ENCODE measurements at places on chromosomes 3 and 15. TPM values are rescaled to one million over a fixed set of nuclear protein-coding genes. Genes with fewer than 3 reads are reported as not detected.

- ATAC-seq: no peak
Observed at GRCh38 chr3:30346933-30347320, 259.5 kb upstream of the TGFBR2 start.

DNA sequence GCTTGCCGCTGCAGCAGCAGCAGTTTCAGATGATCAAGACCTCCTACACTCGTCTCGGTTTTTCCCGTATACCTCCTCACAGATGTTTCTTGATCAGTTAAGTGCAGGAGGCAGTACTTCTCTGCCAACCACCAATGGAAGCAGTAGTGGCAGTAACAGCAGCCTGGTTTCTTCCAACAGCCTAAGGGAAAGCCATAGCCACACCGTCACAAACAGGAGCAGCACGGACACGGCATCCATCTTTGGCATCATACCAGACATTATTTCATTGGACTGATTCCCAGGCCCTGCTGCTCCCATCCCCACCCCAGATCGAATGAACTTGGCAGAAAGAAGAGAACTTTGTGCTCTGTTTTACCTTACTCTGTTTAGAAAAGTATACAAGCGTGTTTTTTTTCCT is 17.6 kb downstream of the CALML4 start:
- peak; percentile 56 for ATAC-seq

DNA sequence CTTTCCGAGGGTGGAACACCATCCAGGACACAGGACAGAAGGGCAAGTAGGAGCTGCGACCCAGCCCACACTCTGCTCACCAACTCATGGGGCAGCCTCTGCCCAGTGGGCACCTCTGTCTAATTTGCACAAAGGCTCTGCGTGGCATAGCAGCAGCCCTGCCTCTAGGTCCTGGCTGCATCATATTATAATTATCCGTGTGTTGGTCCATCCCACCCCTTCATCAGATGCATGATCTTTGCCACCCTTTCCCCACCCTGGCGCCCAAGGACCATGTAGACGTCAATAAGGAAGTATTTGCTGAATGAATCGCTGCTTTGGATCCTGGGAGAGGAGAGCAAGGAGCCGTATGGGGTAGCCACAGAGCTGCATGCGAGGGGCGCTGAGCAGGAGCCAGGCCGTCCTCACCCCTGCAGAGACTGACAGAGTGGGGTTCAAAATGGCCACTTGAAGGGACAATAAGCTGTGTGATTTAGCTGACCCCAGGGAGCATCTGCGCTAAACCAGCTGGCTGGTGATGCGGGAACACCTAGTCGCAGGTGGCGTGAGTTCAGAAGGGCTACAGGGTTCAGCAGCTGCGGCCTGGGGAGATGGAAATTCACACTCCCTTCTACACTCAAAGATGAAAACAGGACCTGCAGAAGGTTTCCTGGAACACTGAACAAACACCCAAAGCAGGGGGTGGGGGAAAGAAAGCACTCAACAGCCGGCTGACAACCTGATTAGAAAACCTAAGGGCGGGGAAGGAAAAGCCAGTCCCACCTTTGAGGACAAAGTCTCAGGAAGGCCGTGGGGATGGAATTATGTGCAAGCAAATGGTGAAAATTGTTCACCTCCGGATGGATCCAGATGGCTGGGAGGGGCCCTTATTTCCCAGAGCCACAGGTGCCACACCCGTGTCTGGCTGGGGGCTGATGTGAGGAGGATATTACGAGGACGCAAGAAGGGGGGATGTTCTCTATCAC is 6.4 kb downstream of the MGLL start:
- no peak for ATAC-seq

GRCh38 chr15:70351391-70351790 is 253.7 kb upstream of the TLE3 start:
- no peak for ATAC-seq

DNA sequence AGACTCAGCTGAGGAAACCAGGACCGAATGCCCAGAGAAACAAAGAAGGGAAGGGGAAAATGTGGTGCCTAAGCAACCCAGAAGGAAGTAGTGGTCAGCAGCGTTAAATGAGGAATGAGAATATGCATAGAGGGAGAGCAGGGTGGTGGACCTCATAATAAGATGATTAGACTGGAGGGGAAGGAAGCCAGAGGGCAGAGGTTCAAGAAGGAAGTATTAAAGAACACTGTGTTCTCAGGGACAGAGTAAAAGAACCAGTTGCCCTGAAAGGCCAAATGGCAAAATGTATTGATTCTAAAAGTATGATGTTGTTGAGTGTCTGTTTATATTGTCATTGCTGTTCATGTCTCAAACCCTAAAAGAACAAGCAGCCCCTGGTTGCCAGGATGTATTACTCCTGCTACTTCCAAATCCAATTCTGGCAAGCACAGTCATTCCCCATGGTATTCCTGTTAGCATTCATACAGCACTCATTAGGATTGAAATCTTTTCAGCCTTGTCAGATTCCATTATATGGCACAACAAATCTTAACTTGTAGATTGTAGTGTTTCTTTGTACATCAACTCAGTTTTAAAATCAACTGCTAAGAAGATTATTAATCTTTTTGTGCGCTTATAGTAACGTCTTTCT is 23.4 kb downstream of the P2RY1 start:
- no peak for ATAC-seq

ASB14 gene
- total RNA-seq: not detected

ACVR2B gene
- 1.5 TPM for total RNA-seq

NME9 gene
- total RNA-seq: not detected

EHD4 gene
- 32.0 TPM for total RNA-seq

Measured in esophagus mucosa (tissue), 1 donor.